ENCODE measurements at places on chromosomes 3 and 15.

DNA sequence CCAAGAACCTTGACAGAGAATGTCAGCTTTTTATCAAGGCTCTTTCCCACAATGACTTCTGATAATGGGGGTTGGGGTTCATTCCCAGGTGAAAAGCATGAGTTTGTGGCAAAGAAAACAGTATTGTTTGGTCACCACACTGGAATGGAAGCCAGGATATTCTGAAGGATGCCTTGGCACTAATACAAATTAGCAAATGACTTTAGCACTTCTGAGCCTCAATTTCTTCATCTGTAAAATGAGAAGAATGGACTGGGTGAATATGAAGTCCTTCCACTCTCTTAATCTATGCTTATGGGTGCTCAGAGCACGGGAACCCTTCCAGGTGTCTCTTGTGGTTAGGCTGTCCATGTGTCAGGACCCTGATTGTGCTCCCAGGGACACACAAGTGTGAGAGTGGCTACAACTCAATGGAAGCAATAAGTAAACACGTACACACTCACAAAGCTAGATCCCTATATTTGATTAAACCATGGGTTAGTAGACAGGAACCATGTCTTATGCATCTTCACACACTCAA is 21.4 kb downstream of the RAB27A start:
- no peak for DNase-seq

GRCh38 chr15:76340198-76340802 is 3.7 kb downstream of the ISL2 start:
- no peak for DNase-seq

DNA sequence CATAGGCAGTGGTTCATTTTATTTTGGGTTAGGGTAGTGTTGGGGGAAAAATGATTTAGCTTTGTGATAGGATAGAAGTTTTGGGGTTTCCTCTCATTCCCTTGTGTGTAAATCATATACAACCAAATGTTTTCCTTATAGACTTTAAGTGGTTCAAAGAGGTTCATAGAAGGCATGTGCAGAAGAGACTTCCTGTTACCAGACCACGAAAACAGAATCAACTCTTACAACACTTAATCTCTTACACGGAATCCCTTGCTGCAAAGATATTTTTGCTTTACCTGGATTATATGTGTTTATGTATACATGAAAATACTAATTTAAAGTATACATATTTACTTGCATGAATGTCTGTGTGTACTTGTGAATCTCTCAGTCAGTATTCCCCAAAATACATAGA is 2.9 kb downstream of the TMOD2 start:
- no peak for DNase-seq

DNA sequence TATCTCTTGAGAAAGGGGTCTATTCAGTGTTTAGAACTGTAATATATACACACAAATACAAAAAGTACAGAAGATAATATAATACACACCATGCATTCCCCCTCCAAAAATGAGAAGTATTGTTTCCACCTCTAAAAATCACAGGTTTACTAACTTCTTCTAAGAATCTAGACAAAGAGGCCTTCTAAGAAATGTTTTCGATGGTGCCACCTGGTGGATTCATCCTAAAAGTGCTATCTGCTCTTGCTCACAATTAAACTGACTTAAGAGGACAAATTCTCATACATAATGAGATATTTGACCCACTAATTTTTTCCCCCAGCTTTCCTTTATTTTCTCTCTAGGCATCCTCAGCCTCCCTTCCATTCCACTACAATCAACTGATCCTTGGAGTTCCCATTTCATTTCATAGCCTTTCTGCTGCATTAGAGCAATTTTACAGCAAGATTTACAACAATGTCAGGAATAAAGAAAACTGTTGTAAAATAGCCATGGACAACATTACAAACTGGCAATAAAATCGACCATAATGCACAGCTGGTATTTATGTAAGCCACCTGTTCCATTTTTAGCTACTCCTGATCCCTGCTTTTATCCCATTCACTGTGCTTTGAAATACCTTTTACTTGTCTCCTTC is 124.6 kb downstream of the ARRDC4 start:
- no peak for DNase-seq

DNA sequence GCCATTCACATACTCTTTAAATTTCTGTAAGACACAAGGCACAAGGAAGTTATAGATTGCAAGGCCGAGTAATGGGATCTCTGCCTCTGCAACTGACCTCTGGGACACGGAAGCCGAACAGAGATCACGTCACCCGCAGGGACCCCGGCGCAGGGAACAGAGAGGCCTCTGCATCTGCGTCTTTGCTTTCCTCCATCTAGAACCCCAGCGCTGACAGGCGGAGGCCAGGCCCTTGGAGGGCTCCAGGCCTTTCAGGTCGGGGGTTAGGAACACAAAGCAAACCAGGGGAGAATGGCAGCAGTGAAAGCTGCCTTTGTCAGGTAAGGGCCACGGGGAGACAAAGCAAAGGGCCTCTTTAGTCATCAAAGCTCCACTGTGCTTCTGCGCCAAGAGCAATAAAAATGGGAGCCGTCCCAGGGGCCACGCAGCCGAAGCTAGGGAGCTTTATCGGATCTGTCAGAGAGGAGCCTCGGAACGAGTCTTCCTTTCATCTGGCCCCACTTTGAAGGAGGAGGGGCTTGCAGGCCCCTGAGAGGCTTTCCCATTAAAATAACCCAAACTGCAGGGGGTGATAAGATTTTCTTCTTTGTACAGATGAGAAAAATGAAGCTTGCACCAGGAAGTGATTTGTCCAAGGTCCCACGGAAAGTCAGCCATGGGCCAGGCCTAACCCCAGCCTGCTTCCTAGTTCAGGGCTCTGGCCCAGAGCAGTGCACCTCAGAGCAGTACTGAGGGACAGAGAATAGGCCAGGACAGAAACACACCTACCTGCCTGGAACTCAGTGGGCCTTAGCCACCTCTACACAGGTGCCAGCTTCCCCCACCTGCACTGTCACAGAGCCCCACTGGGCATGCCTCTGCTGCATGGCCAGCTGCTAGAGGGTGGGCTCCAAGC is 84.4 kb upstream of the RAD18 start:
- no peak for DNase-seq

- no peak for DNase-seq
Measured at GRCh38 chr15:41085029-41085428, 31.1 kb downstream of the INO80 start.

DNA sequence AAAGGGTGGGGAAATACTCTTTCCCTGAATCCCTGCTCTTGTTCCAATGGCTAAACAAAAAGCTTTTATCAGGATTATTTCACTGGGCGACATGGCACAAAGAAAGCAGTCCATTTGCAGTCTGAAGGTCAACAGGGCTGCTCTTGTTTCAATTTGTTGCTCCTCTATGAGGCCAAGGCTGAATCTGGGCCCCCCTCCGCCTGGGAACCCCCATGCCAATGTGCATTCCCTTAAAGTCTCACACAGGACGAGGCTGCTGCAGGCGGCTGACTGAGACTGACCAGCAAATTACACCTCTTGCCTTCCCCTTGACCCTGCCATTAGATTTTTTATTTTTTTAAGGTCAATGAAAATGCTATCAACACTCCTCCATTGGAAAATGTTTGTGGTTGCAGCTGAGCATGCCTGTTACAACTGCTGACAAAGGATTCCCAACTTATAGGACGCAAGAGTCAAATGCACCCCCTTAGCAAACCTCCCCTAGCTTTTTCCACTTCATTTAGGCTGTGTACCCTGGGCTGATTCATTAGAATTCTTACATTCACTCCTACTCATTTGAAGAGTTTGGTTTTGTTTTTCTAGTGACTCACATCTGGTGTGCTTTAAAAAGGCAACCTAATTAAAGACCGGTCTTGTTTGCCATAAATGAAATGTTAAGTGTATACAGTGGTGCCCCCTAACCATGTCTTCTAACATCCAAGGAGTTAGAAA is 60.8 kb upstream of the ARHGEF3 start:
- DNase-seq: no peak

DNA sequence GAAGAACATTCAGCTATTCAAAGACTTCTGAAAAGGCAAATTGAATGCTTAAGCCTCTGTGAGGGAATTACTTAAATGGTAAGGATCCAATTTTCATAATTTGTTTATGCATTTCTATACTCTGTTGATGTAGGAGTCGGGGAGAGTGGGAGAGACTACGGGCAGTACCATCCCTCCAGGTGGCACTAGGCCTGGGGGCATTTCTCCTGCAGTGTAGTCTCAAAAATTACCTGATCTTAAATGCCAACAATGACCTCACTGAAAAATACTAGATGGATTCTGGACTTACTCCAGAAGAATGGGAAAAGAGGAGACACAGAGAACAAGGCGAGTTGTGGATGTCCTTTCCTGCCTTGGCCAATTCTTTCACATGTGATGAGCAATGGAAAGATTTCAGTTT is 77.8 kb upstream of the PLXND1 start:
- no peak for DNase-seq

GRCh38 chr3:143590660-143591059 is 257.6 kb downstream of the SLC9A9 start:
- DNase-seq: no peak

DNA sequence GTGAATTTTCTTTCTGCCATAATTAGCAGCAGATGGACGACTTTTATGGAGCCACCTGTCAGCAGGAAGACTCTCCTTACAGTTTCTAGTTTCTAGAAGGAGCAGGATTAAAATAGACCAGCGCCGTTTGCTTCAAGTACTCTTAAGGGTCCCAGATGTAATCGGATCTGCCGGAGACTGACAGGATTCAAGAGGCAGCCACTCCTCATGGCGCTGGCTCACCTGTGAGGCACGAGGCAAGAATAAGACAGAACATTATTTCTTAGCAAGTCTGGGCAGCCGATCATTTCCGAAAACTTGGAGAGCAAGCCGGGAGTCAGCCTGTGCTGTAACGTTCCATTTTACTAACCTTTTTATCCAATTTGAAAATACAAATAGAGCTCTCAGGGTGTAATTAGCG is 410.4 kb upstream of the RORA start:
- no peak for DNase-seq

DNA sequence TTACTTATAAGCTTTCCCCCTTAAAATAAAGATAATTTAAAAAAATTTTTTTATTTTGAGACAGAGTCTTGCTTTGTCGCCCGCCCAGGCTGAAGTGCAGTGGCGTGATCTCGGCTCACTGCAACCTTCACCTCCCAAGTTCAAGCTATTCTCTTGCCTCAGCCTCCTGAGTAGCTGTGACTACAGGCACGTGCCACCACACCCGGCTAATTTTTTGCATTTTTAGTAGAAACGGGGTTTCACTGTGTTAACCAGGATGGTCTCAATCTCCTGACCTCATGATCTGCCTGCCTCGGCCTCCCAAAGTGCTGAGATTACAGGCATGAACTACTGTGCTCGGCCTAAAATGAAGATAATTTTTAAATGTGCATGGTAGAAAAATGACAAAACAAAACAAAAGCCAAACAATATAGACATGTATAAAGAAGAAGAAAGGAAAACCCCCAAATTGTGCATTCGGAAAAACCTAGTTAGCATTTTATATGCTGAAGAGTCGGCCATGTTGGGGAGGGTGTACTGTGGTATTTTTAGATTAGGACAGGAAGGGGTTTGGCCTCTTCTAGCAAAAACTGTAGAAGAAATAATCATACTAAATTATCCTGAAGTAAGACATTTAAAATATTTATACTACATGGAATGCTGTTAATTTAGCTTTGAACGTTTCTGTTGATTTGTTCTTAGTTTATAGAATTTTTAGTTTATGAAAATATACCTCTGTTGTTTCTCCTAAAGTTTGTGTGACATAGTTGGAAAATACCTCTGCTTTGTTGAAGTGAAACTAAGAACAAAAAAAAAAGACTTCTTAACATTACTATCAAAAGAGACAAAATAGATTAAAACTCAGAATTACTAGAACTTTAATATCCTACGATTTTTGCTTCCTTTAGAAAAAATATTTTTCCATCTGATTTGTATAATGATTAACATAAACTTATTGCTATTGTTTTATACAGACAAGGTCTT is 7.4 kb downstream of the APPL1 start:
- no peak for DNase-seq

GRCh38 chr3:3783210-3783609 is 16.0 kb upstream of the LRRN1 start:
- DNase-seq: no peak

- no peak for DNase-seq
Measured at GRCh38 chr3:181712553-181713279, 991 bp downstream of the SOX2 start.

DNA sequence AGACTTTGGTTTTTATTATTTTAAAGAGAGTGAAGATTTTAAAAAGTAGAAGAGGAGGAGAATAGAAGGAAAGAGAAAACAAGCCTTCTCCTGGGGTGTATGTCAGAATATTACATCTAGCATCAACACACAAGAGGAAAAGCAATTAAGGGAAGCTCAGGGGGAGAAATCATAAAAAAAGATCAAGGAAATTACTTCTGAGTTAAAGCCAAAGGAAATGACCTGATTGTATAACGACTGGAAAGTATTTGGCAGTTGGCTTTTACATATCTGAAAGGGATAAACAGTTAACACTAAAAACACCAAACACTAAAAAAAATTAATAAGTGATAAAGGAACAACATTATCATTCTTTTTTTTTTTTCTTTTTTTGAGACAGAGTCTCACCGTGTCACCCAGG is 58.4 kb downstream of the CPNE4 start:
- DNase-seq: no peak

GRCh38 chr3:159843840-159844730 is 144.6 kb upstream of the IL12A start:
- DNase-seq: no peak

DNA sequence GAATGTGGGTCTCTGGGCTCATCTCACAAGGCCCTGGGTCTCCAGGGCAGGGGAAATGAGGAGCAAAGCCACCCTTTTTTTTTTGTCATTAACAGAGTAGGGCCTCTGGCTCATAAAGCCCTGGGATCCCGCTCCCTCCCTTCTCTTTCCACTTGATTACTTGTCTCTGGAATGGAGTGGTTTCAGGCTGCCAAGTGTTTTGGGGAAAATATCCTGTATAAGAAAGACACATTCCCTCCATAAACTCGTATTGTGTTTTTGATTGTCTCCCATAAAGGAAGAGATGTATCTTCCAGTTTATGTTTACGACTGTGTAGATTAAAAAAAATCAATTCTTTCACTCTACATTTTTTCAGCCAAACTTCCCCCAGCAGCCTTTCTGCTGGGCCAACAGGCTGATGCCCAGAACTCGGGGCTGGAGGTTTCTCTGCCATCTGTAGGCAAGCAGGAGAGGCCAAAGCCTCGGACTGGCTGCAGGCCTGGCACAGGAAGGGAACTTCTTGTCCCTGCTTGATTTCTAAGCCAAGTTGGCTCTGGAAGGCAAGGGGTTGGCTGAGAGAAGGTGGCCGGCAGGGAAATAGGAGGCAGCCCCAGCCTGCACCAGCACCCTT is 49.4 kb upstream of the INSYN1 start:
- no peak for DNase-seq

GRCh38 chr3:81911221-81911620 is 149.8 kb upstream of the GBE1 start:
- no peak for DNase-seq

GRCh38 chr3:155217591-155217990 is 75.9 kb downstream of the STRIT1 start:
- DNase-seq: no peak
